Epithelial cell of prostate (primary cell): ENCODE measurements at places on chromosomes 2 and 18.

- DNase-seq = no peak
Observed at GRCh38 chr2:16722677-16723076, 57.0 kb upstream of the CYRIA start.

DNA sequence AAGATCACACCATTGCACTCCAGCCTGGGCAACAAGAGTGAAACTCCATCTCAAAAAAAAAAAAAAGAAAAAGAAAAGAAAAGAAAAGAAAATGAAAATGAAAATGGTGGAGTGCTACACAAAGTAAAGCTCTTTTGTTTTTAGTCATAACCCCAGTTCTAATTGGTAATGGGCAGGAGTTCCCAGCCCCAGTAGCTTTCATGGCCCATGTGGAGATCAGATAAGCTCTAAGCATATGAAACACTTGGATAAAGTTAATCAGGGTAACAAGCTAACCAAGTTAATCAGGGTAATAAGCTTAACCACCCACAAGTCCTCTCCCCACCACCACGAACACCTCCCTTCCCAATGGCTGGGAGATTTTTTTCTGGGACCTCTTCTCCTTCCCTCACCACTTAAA, 240.8 kb downstream of the BCL11A start:
- DNase-seq = no peak

- DNase-seq = peak; percentile 73
Observed at GRCh38 chr2:39128919-39129391, 8.1 kb upstream of the SOS1 start.

DNA sequence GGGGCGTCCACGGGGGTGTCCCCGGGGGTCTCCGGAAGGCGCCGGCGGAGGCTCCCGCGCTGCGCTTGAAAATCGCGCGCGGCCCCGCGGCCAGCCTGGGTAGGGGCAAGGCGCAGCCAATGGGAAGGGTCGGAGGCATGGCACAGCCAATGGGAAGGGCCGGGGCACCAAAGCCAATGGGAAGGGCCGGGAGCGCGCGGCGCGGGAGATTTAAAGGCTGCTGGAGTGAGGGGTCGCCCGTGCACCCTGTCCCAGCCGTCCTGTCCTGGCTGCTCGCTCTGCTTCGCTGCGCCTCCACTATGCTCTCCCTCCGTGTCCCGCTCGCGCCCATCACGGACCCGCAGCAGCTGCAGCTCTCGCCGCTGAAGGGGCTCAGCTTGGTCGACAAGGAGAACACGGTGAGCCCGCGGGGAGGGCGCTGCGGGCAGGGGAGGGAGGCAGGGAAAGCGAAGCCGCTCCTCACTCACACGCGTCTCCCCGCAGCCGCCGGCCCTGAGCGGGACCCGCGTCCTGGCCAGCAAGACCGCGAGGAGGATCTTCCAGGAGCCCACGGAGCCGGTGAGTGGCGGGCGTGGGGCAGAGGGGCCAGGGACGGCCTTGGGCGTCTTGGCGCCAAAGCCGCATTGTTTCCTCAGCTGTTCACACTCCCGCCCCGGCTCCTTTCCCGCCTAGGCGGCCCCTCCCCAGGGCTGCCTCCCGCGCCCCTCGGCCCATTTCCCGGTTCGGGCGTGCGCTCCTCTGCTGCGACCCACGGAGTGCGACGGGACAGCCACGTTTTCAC, at the start of gene RRM2:
TSS of gene RRM2 (plus strand) at position 240 of the 781 bp plus-strand sequence. CDS start at position 300, 60 bp downstream.
- DNase-seq = no peak

- no peak for DNase-seq
Observed at GRCh38 chr2:9473985-9474360, 378 bp upstream of the IAH1 start.

DNA sequence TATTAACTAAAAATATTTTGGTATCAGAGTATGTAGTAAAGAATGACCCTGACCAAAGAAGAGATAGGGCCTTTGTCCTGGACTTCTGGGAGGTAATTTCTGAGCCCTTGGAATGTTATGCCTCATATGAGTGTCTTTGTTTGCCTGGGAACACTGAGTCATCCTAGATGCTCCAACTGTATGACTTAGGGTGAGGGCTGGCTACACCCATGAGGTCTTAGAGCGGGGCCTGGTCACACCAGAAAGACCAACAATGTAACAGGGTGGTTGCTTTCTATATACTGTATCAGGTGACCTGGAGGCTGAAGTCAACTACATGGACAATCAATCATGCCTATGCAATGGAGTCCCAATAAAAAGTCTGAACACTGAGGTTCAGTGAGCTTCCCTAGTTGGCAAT, 253.1 kb downstream of the MBD2 start:
- peak; percentile 18 for DNase-seq

GRCh38 chr2:15926252-15926651, 14.1 kb upstream of the MYCN start:
- no peak for DNase-seq

- no peak for DNase-seq
Observed at GRCh38 chr18:68822926-68823325, 25.0 kb downstream of the CCDC102B start.

DNA sequence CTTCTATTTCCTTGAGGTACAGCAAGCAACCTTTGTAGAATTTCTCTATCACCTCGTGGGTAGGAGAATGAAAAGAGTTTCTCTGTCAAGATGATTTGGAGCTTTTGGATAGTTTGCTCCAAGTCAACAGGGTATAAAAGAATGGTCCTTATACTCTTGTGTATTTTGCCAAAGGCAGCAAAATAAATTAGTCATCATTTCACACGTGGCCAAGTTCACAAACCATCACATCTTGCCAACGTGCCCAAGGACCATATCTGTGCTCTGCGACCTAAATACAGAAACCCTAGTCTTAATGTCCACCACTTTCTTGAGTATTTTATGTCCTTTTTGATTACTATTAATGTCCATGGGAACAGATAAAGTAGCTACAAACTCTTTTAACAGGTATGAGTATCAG, 262.9 kb downstream of the AFF3 start:
- DNase-seq = no peak

GRCh38 chr18:60421356-60422118, 49.0 kb upstream of the MC4R start:
- no peak for DNase-seq

DNA sequence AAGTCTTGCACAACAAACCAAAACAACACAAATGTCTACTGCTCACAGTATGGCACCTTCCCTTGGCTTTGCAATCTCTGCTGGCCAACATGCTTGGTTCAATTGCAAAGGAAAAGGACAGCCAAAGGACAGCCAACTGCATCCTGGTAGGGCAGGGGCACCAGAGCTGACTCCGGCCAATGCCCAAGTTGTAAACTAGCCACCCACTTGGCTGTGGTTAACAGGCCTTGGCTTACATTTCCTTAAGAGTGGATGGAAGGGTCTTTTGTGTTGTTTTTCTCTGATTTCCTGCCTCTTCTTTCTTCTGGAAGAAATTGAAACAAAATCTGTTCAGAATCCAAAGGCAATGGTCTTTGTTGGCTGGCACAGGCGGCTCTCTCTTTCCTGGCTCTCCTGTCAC, 119.1 kb upstream of the TRIB2 start:
- no peak for DNase-seq

DNA sequence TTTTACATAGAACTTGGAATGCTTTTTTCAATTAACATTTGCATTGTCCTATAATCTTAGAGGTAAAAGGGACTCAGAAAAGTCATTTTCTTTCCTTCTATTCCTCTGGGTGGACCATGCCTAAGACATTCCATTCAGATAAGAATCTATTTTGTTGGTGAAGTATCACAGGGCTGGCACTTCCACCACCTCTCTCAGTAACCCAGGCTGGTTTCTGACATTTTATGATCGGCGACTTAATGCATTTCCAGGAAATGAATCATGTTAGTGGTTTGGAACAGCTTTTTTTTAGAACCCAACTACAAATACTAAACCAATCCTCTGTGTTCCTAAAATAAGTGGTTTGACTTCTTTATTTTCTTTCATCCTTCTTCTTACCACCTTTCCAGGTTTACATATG, 27.0 kb downstream of the GAD1 start:
- DNase-seq = peak; percentile 14

- no peak for DNase-seq
Observed at GRCh38 chr2:8872821-8873432, 35.5 kb upstream of the KIDINS220 start.

DNA sequence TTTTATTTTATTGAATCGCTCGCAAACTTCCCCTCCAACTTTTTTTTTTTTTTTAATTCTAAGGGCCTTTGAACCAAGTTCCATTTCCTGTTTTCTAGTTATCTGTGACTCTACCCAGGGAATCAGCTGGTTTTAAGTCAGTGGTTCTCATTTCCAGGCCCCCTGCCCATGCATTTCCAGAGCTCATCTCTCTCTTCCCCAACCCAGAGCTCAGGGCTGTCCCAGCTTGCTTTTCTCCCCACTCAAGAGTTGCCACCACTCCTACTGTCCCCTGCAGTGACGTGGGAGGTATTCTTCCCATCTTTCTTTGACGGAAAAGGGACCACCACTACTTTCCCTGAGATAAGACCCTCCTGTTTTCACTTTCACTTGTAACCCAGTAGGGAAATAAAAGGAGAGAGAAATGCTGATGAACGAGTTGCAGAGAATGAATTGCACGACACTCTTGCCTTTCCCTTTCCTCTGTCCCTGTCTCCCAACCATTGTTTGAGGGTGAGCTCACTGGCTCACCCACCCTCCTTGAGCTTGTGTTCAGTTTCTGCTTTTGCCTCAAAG, 42.1 kb downstream of the TET3 start:
- DNase-seq = no peak

DNA sequence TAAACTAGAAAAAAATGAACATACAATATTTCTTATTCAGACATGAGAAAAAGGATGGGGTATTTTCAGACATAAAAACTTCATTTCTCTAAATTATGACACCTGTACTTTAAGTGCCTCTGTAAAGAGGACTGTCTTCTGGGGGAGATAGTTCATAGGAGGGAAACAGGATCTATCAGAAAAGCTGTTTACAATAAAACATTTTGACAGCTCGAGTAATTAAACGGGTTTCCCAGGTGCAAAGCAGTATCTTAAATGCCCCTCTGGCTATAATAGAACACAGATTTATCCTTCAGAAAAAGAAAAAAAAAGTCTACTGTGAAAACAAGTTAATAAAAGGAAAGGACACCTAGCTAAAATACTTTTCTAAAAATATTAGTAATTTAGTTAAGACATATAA, 311.4 kb upstream of the UBE2E3 start:
- no peak for DNase-seq

DNA sequence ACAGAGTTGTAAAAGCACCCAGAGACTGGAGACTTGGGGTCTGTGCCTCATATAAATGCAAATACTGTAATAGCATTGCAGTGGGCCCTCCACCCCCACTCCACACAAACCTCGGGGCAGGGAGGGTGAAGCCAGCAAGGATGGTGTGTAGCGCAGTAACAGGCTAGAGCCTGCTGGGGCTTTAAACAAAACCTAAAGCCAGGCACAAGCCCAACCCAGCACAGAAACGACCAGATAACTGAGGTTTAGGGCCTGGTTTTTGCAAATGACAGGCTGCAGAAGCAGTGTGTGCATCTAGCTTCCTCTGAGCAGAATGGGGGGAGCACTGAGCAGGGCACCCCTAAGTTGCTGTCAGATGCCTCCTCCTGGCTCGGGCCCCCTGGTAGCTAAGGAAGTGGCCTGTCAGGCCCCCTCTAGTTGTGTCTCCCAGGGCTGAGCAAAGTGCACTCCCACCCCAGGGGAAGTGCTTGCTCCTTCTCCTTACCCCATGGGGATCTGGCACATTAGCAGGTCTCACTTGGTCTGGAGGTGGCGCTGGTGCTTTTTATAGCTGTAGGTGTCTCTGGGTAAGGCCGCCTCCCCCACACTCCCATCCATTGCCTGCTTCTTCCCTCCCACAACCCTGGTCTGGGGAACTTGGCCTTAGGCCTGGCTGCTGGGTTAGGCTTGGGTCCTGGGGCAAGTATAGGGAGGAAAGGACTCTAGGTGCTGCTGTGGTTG, 135.1 kb downstream of the CELF4 start:
- no peak for DNase-seq

DNA sequence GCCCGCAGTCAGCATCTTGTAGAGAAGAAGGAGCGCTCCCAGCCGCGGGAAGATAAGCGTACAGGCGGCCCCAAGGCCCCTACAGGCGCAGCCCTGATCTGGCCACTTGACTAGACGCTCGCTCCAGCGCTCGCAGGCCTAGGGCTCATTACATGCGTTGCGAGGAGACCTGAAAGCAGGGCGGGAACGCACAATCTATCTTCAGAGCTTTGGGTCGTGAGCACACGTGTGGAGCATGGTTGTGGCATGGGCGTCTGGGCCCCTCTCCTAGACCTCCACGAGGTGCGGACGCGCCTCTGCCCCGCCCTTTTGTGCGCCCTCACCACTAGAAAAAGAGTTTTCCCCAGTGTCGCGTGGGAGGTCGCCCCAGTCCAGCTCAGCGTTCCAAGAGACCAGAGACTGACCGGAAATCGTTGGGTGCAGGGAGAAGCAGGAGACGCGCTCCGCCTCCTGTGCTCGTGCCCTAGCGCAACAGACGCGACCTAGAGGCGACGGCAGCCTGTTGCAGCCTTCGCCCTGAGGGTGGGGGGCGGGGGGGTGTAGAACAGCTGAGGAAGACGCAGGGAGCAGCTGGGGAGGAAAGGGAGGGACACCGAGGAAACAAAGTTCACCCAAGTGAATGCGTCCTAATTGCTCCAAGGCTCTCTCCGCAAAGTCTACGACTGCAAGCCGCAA, 12.6 kb downstream of the NR4A2 start:
- DNase-seq = no peak

GRCh38 chr2:105688946-105689345, 55.8 kb upstream of the NCK2 start:
- DNase-seq = no peak

DNA sequence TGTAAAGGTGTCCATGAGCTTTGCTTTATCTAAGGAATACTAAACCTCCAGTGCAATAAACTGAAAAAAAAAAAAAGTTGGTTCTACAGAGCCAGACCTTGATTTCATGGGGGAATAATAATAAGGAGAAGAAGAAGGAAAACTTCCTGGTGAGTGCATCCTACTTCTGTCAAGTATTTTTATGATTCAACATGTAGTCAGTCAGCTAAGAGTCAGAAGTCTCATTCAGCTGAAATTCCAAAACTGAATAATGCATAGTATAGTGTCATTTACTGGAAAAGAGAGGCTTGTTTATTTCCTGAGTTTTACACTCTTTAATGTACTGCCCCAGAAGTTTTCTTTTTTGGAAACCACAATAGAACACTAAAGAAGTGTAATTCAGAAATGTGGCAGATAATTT, 77.8 kb upstream of the TACR1 start:
- peak; percentile 3 for DNase-seq
